Fibroblast of upper back skin (primary cell): ENCODE measurements at places on chromosomes 3 and 15.

DNA sequence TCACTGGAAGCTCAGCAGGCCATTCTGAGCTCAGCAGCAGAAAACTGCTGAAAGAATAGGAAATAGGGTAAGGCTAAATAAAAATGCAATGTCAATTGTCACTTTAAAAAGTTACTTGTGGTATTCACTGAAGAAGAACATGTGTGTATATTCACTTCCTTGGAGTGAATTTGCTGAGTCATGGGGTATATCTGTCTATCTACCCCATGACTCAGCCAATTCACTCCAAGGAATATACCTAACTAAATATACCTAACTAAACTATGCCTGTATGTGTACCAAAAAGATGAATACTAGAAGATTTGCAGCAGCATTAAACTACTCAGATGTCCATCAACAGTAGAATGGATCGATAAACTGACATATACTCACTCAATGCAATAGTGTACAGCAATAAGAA lies 69.5 kb upstream of the KCNAB1 start:
- peak; percentile 3 for DNase-seq

GRCh38 chr3:23270423-23270822 lies 67.3 kb downstream of the UBE2E2 start:
- no peak for DNase-seq

GRCh38 chr3:179697736-179698332 lies 45.0 kb downstream of the USP13 start:
- no peak for DNase-seq

GRCh38 chr15:62498712-62499111 lies 333.6 kb upstream of the C2CD4B start:
- DNase-seq, result peak; percentile 54

DNA sequence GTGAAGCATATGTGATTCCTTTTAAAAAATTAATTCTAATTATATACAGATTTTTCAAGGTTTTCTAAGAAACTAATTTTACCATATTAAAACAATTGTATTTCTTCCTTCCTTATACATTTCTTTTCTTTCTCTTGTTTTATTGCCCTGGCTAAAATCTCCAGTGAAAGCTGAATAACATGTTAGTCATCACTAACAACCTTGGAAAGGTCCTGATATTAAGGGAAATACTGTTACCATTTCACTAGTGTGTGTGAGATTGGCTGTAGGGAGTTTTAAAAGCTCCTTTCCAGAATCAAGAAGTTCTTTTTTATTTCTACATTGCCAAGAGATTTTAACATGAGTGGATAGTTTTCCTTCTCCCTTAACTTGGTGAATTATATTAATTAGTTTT lies 229.7 kb upstream of the EIF1B start:
- no peak for DNase-seq

DNA sequence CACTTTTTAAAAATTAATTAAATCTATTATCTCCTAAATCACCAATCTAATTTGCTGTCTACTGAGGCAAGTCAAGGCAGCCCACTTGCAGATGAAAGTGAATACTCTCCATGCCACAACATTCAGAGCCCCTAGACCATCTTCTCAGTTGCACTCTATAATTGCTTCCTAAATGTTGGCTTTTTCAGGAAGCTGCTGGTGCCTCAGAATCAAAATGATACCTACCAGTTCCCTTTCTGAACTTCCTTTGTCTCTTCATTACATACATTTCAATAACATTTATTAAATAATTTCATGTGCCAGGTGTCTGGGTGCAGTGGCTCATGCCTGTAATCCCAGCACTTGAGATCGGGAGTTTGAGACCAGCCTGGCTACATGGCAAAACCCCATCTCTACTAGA lies 124.1 kb downstream of the SERPINI1 start:
- DNase-seq, result no peak

- peak; percentile 82 for DNase-seq
Measured at GRCh38 chr3:115975353-115975752, 352.0 kb downstream of the GAP43 start.

DNA sequence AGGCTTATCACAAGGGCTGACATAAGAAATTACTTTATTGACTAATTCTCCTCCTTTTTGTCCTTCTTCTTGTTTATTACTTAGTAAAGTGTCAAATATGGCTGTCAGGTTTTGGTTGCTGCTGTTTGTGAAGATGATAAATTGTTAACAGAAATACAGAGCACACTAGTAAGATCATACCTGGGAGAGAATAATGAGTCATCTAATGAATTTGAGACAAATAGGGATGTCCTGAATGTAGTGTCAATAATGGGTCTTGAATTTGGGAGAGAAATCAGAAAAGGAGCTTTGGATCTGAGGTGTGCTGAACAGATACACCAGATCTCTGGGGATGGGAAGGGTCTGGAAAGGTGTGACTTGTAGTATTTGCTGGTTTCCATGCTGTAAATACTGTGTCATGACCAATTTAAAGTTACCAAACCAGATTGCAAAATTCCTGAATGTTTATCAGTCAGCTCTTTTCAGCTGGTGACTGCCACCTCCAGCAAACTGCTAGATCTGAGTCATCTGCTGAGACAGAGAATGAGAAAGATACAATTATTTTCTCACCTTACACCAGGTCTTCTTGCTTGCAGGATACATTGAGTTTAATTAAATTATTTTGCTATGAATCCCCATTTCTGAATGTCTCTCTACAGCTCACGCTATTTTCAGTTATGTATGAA lies 76.7 kb upstream of the SATB1 start:
- no peak for DNase-seq

DNA sequence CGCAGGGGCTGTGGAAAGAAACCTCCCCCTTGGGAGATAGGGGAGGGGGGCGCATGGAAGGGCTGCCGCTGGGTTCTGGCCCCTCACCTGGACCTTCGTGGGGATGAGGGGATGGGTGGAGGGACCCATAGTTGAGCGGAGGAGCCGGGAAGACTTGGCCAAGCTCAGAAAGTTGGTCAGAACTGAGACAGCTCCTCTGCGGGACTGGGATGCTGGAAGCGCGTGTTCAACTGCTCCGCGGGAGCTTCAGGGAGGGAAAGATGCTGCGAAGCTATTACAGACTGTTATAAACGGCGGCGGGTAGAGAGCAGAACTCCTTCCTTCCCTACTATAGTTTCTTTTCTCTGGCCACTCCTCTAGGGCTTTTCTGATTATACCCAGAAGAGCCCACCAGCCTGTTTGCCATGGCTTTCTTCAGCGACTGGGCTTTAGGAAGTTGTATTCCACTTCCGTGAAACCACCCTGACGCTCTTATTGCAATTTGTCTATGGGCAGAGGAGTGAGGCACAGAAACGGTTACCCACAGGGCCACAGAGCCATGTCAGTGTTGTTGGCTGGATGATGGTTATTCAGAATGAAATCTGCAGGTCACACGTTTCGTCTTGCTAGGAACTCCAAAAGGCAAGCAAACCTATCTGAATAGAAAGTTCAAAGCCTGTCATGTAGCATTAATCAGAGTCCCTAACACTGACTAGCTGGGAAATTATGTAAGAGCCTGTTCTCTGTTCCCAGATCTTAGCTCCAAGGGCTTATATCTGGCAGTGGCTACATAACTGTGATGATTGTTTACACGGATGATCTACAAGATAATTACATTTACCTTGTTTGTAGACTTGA lies 1.1 kb downstream of the SYNPR start:
- DNase-seq, result peak; percentile 5

DNA sequence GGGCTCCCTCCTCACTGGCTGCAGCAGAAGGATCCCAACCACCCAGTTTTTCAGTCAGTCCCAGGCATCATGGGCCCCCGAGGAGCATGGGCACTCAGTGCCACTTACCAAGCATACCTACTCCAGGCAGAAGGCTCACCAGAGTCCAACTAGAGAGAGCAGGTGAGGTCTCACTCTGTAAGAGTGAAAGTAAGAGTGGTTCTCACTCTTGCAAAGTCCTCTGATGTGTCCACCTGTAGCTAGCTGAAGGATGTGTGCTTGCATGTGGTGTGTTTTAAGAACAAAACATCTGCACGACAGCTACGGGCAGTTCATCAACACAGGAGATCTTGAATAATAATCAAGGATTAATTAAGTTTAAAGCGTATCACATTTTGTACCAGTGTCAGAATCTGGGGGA lies 49.7 kb downstream of the CCK start:
- no peak for DNase-seq

DNA sequence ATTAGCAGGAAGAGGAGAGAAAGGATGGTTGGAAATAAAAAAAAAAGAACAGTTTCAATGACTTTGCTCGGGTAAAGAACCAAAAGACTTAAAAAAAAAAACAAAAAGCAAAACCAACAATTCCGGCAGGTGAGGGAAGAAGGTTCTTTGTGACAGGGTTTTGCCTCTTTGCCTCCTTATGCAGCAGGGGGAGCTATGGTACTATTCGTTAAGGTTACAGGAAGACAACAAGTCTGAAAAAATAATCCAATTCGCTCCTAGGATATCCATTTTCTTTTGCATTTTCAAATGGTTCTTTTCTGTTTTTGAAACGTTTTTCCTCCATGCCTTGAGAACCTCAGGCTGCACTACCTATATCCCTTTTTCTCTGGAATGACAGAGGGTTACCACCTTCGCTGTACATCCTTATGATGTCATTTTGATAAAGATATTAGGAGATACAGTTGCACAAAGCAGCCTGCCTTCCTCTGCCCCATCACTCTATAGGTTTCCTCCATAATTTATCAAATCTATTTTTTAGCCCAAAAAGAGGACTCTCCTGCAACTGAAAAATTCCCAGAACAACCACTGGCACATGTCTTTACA lies 55.0 kb downstream of the CFAP20DC start:
- DNase-seq, result peak; percentile 72
